ENCODE measurements at places on chromosomes 2 and 18.

DNA sequence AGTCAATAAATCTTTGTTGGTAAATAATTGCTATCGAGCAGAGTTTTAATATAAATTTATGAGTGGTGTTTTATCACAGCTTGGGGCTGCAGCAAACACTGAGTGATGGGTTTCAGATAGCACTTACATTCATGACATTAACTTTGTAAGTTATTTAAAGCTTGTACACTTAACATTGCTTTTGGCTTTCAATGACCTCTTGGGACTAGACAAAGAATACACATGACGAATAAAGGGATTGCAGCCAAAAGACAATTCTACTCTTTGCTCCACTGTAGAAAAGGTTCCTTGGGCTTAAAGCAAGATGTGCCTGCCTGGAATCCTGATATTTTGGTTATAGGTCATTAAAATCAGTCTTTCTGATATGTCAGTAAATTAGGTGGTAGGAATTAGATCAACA, 299.5 kb downstream of the GBX2 start:
- no peak for DNase-seq

GRCh38 chr2:37367984-37368383, 23.6 kb downstream of the QPCT start:
- no peak for DNase-seq

GRCh38 chr2:130728007-130728454, 839 bp upstream of the GPR148 start:
- peak; percentile 57 for DNase-seq

GRCh38 chr2:5725794-5726463, 33.7 kb downstream of the SOX11 start:
- DNase-seq = no peak

DNA sequence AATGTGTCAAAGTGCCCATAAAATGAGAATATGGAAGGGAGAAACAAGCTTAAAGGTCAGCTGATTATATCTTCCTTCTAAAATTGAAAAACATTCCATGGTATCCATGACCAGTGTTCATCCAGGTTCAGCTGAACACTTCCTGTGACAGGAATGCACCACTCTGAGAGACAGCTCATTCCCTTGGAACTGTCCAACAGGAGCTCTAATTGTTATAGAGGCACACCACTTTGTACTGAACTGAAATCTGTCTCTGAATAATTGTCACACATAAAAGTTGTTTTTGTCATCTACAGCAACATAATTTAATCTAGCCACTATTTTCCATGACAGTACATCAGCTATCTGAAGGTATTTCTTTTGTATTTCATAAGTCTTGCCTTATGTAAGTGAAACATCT, 195.9 kb upstream of the ZNF804A start:
- DNase-seq = no peak

DNA sequence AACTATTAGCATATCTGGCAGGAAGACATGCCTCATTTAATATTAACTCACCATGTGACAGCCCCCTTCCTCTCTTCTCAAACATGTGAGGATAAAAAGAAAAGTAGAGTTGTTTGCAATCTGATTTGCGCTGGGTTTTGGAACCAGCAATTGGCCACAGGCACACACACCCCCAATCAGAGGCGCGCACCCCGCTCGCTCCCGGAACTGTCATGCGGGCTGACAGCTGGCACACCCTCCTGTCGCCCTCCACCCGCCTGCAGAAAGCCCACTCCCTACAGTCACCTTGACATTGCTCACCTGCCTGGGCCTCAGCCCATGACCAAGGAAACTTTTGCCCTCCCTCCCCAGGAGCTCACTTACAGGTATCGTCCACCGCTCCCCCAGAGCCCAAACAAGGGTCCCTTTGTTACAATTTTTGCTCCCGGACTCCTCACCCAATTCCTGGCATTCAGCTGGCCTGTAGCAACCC, 1.1 kb downstream of the COBLL1 start:
- DNase-seq = no peak

DNA sequence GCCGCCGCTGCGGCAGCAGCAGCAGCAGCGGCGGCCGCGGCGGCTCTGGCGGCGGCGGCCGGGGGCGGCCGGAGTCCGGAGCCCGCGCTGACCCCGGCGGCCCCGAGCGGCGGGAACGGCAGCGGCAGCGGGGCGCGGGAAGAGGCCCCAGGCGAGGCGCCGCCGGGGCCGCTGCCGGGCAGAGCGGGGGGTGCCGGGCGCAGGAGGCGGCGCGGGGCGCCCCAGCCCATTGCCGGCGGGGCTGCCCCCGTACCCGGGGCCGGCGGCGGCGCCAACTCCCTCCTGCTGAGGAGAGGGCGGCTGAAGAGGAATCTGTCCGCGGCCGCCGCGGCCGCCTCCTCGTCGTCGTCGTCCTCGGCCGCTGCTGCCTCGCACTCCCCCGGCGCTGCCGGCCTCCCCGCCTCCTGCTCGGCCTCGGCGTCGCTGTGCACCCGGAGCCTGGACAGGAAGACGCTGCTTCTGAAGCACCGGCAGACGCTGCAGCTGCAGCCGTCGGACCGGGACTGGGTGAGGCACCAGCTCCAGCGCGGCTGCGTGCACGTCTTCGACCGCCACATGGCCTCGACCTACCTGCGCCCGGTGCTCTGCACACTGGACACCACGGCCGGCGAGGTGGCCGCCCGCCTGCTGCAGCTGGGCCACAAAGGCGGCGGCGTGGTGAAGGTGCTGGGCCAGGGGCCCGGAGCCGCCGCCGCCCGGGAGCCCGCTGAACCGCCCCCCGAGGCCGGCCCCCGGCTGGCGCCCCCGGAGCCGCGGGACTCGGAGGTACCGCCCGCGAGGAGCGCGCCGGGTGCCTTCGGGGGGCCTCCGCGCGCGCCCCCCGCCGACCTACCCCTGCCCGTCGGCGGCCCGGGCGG, 646 bp downstream of the PHLPP1 start:
- DNase-seq = peak; percentile 58

DNA sequence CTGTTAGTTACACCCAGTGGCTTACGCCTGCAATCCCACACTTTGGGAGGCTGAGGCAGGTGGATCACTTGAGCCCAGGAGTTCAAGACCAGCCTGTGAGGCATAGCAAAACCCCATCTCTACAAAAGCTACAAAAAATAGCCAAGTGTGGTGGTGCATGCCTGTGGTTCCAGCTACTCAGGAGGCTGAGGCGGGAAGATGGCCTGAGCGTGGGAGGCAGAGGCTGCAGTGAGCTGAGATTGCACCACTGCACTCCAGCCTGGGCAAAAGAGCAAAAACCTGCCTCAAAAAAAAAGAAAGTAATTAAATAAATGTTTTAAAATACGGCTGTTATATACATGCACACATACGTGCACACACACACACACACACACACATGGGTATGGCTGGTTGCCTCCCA, 194.8 kb downstream of the HDAC4 start:
- DNase-seq = no peak

- DNase-seq = no peak
Measured at GRCh38 chr18:3912705-3913104, 462.7 kb downstream of the TGIF1 start.

- no peak for DNase-seq
Measured at GRCh38 chr2:239137165-239137897, 263.5 kb downstream of the HDAC4 start.

DNA sequence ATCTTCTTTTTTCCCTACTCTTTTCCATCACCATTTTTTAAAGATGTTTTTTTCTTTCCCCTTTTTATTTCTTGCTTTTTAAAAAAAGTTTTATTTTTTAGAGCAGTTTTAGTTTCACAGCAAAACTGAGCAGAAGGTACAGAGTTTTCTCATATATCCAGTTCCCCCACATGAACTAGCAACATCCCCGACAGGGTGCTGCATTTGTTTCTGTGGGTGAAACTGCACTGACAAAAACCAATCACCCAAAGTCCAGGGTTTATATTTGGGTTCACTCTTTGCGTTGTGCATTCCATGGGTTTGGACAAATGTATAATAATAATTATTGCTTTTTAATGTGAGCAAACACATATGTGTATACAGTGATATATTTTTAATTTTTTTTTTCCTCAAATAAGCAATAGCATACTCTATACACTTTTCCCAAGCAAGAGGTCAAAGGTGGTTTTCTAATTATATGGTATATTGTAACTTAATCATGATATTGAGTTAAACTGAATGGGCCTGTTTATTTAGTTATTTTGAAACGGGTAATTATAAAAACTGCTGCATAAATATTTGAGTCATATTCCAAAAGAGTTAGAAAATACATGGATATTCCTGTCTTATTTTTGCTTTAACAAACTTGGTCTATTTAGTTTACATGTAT, 50.3 kb downstream of the NCK2 start:
- no peak for DNase-seq

- no peak for DNase-seq
Measured at GRCh38 chr2:172680436-172681068, 55.1 kb upstream of the RAPGEF4 start.

DNA sequence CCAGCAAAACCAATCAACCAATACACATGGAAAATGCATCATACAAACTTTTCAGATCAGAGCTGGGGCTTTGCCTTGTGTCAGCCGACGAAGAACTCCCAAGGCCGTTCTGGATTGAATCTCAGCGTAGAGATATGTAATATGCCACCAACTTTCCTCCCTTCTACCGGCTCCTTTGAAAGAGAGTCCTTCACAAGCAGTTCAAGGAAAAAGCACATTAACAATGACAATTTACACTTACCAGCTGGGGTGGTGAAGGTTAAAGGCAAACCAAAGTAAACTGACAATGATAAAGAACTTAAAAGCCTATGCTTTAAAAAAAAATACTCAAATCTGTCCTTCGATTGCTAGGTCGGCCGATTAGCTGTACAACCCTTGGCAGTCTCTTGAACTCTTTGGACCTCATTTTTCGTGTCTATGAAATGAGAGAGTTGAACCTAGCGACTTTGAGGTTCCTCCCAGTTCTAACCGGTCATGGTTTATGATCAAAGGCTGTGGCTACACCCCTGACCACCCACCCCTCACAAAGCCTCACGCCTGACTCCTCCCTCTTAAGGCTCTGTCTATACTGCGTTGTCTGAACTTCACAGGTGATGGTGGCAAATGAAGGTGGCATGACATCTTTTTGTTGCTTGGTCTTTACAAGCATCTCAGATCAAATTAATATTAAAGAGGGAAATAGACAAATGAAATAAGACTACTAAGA, 46.2 kb downstream of the BCL2 start:
- no peak for DNase-seq

GRCh38 chr2:44943031-44943692, 1.7 kb downstream of the SIX3 start:
- no peak for DNase-seq

Data from activated CD4-positive, alpha-beta T cell treated with anti-CD3 and anti-CD28 coated beads, Interleukin-2, amount 50 U/mL, for 16 hours (primary cell).